ENCODE measurements at places on chromosomes 5 and 9.

DNA sequence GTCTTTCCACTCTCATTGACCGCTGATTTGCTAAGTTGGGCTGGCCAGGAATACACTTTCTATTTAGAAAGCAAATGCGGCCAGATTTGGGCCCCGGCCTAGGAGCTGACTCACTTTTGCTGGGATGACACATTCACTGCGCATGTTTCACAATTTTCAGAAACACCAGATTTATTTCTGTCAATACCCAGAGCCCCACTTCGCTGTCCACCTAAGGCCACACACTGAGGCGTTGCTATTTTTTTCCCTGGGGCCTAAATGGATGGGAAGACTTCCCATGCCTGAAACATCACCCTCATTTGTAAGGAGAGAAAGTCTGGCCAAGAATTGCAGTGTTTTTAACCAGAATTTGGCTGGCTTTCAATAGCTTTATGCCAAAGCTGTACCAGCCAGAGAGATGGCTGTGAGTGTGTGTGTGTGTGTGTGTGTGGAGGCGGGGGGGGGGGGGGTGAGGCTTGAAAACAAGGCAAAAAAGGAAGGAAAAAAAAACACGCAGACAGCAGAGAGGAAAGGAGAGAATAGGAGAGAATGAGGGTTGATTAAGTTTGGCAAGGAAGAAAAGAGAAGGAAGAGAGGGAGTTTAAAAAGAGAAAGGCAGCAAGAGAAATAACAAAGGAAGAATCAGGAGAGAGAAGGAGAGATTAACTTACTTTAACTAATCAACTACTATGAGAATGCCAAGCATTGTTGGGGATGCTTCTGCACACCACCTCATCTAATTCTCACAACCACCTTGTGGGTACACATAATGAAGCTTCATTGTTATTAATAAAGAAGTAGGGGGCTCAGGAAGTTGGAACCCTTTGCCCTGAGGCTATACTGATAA, 261.4 kb upstream of the KLF4 start:
- peak; percentile 68 for DNase-seq

GRCh38 chr9:27311184-27311583, 14.2 kb upstream of the EQTN start:
- DNase-seq: no peak

DNA sequence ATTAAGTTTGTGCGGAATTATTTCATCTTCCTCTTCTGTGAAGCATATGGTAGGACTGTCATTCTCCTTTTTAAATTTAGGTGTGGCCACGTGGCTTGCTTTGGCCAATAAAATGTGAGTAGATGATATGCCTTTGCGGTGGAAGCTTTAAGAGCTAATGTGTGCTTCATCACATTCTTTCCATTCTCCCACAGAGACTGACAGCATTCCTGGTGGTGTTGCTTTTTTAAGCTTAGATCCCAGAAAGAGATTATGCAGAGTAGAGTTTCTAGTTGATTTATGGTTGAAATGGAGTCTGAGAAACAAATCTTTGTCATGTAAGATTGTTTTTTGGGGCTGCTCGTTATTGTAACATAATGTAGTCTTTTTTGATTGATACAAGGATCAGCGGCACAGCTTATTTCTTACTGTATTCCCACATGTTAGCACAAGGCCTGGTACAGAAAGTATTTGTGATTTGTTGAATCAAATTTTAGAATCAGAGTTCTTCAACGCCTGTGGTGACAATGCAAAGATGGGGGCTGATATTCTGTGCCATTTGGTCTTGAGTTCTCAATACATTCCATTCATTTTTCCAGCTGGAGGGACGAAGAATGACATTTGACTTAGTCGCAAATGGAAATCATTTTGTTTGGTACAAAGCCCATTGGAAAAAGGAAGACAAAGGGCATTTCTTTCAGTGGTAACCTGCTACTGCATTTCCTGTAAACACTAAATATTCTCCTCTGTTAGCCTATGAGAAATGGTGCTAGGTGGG, 209.9 kb upstream of the VLDLR start:
- DNase-seq: no peak

- DNase-seq: no peak
These were observed 205.0 kb upstream of the DMRTA1 start for GRCh38 chr9:22241611-22242010.

GRCh38 chr9:84939774-84940173, 270.2 kb downstream of the NTRK2 start:
- no peak for DNase-seq

DNA sequence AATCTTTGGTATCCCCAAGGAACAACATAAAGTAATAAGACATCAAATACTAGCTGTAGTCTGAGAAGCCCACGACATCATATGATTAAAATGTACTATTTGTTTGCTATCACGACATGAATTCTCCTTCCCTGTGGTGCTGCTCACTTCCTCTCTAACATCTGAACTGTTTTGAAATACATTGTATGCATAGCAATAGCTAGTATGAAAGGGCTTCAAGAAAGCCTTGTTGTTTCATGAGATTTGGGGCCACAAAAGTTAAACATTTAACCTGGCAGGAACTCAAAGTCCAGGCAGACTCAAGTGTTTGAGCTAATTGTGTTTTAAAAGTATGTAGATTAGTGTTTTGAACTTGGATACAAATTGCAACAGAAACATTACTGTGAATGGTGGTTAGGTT, 237.4 kb upstream of the PTGER4 start:
- DNase-seq: no peak

- peak; percentile 43 for DNase-seq
These were observed 2.5 kb downstream of the BARHL1 start for GRCh38 chr9:132584601-132585560.

- DNase-seq: no peak
These were observed 18.8 kb upstream of the PPARGC1B start for GRCh38 chr5:149711338-149711737.

DNA sequence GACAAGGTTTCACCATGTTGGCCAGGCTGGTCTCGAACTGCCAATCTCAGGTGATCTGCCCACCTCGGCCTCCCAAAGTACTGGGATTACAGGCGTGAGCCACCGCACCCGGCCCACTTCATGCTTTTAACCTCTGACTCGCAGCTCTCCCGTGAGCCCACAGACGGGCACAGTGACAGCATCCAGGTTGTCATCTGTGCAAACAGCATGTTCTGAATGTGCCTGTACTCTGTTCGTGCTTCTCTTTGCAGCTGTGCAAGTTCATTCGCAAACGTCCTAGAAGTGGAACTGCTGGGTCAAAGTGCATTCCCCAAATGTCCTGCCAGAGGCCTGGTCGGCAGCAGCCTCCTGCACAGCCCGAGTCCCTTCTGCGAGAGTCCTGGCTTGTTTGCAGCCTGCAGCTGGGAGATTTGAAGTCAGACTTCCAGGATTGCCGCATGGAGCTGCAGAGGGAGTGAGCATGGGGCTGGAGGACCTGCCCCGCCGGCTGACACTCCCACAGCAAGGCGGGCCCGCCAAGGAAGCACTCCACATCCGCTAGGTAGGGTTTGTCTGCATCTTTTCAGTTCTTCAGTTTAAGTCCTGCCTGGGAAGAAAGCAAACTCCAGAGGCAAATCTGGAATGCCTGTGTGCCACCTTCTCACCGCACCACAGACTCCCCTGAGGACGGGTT, 3.4 kb downstream of the BRD3OS start:
- no peak for DNase-seq

GRCh38 chr9:32698706-32699277, 63.3 kb upstream of the TAF1L start:
- no peak for DNase-seq

DNA sequence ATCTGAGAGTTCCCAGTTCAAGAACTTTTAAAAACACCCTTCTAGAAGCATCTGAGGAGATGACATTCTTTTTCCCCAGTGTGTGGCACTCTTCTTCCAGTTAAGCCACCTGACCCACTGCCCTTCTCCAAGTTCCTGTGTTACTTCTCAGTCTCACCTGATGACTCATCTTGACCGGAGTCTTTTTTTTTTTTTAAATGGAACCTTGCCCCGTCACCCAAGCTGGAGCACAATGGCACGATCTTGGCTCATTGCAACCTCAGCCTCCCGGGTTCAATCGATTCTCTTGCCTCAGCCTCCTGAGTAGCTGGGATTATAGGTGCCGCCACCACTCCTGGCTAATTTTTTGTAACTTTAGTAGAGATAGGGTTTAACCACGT, 224.1 kb upstream of the DAB2 start:
- DNase-seq: no peak

- DNase-seq: no peak
These were observed 22.8 kb downstream of the NKD2 start for GRCh38 chr5:1031306-1031959.

DNA sequence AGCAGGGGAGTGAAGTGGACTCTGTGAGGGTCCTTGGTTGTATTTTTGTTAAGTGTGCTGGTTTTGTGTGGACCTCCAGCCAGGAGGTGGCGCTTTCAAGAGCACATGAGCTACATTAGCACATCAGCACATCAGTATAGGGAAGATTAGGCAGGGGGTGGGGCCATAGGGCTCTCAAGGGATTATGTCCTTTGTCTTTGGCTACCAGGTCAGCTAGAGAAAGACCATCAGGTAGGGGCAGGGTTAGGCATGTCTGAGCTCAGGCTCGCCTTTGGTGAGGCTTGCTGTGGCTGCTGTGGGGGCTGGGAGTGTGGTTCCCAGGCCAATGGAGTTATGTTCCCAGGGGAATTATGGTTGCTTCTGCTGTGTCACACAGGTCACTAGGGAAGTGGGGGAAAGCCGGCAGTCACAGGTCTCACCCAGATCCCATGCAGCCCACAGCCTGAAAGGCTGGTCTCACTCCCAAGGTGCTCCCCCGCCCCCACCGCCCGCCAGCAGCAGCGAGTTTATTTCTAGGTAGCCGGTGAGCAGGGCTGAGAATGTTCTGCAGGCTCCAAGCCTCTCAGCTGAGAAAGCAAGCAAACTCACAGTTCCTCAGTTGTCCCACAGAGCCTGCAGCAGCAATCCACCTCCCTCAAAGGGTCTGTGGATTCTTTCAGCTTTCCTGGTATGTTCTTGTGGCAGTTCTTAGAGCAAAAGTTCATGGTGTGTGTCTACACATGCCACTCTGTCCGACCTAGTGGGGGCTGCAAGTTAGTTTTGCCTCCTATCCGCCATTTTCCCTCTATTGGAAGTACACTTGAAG, 13.7 kb downstream of the OR1J1 start:
- DNase-seq: no peak

- DNase-seq: no peak
These were observed 98.8 kb downstream of the LHX2 start for GRCh38 chr9:124110307-124110915.

DNA sequence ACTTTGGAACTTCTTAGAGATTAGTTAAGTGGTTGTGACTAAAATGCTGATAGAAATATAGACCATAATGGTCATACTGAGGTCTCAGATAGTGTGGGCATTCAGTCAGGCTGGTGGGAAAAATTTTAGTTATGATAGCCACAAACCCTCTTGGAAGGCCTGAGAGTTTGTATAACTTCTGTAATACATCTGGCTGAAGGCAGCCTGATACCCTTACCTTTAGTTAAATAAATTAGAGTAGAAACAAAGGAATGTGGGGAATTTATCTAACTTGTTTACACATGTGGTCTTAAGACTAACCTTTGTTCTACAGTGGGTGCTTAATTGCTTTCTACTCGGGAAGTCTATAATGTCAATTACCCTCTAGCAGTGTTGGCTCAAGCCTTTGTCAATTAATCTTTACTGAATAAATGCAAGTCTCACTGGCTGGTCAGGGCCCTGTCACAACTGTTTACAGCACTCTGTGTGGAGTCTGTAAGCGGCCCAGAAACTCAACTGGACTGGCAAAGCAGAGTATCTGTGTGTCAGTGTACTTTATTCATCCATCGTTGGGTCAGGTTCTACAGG, 184.0 kb downstream of the FBXO4 start:
- no peak for DNase-seq

DNA sequence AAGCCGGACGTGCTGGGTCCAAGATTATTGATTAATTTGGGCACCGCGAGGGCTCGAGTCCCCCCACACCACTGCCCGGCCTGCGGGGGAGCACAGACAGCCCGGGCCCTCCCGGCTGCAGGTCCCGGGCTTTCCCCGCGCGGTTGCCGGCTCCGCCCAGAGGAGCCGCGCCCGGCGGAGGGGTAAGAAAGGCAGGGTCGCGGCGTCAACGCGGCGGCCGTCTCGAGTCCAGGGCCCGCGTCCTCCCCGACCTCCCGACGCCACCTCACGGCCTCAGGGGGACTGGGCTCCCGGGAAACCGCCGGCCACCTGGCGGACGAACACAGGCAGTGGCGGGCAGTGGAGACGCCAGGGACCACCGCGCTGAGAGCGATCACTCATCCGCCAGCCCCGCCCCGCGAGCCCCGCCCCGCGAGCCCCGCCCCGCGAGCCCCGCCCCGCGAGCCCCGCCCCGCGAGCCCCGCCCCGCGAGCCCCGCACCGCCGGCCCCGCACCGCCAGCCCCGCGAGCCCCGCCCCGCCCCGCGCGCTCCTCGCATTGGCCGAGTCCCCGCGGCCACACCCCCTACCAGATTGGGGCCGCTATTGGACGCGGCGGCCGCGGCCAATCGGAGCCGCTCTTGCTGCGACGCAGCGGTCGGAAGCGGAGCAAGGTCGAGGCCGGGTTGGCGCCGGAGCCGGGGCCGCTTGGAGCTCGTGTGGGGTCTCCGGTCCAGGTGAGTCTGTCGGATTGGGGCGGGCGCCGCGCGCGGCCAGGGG, at the start of gene MRPL41:
MRPL41 (plus strand) TSS at position 616 of the 758 bp plus-strand sequence. CDS start 203 bp downstream, outside the sequence.
- peak; percentile 89 for DNase-seq

GRCh38 chr5:142981886-142982820, 212.0 kb downstream of the ARHGAP26 start:
- peak; percentile 97 for DNase-seq

DNA sequence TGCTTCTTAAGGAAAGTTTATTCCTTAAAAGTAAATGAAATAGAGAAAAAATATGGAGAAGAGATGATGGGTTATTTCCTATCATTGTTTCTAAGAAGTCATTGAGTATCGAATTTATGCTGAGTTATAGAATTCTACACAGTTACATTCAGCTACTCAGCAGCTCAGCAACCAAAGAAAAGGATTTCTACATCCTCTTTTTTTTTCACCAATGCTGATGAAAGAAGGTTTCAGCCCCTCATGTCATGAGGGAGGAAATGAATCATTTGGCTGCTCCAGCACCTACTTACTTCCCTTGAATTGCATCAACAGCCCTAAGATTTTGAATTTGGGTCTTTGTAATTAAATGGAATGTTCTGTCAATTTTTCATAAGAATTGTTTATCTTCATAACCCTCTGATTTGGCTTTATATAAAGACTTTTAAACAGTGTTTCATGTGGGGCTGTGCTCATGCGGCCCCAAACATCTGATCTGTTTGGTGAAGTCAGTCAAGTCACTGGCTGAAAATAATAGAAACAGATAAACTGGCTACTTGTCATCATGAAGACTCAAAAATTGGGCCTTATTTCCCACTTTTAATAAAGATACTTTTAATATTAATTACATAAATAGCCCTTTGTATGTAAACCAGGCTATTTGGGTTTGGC, 18.5 kb upstream of the SNX2 start:
- DNase-seq: no peak

- DNase-seq: peak; percentile 10
These were observed 4.0 kb downstream of the MAT2B start for GRCh38 chr5:163509291-163509951.

GRCh38 chr5:58466939-58467338, 7.1 kb upstream of the PLK2 start:
- no peak for DNase-seq
